Activated naive CD8-positive, alpha-beta T cell treated with anti-CD3 and anti-CD28 coated beads, Interleukin-2, amount 10 ng/mL, durations not matched to agents 7 days and 5 days (primary cell): ENCODE measurements at places on chromosomes 3 and 15. TPM values are rescaled to one million over a fixed set of nuclear protein-coding genes. Genes with fewer than 3 reads are reported as not detected.

The NUP210 gene
- 170 TPM for total RNA-seq

The RBP2 gene
- not detected for total RNA-seq

The TGFBR2 gene
- 86.9 TPM for total RNA-seq

The RTP3 gene
- total RNA-seq, result not detected

The ADAMTS9 gene
- total RNA-seq, result not detected

The ALDH1L1 gene
- not detected for total RNA-seq

The PCOLCE2 gene
- not detected for total RNA-seq

The CPNE4 gene
- total RNA-seq, result not detected

The RAB27A gene
- 87.3 TPM for total RNA-seq

The FAIM gene
- total RNA-seq, result 2.7 TPM

The MST1 gene
- 11.0 TPM for total RNA-seq
